ENCODE measurements at places on chromosomes 1 and 21. TPM values are rescaled to one million over a fixed set of nuclear protein-coding genes. Genes with fewer than 3 reads are reported as not detected.

The REN gene
- polyA plus RNA-seq: not detected

GRCh38 chr1:30511991-30512913 lies 211.1 kb downstream of the MATN1 start:
- no peak for DNase-seq
- no peak overlapping the region for H3K4me3 ChIP-seq
- no peak overlapping the region for H3K27ac ChIP-seq
- H3K27me3 ChIP-seq: no peaks in the 10 kb centered on the region
- H3K36me3 ChIP-seq: no peaks in the 10 kb centered on the region

- H3K4me1 ChIP-seq: peaks cover 6% of the 10 kb centered on the region
- DNase-seq: no peak
- H3K4me3 ChIP-seq: no peak overlapping the region
Observed at GRCh38 chr21:28523367-28523766, 469.3 kb downstream of the LTN1 start.

GRCh38 chr1:226725897-226726267 lies 13.2 kb downstream of the ITPKB start:
- H3K4me1 ChIP-seq: peaks cover 10% of the 10 kb centered on the region
- no peaks in the 10 kb centered on the region for H3K27me3 ChIP-seq
- no peak overlapping the region for H3K4me3 ChIP-seq
- DNase-seq: no peak

The TMEM200B gene
- 1.5 TPM for polyA plus RNA-seq

DNA sequence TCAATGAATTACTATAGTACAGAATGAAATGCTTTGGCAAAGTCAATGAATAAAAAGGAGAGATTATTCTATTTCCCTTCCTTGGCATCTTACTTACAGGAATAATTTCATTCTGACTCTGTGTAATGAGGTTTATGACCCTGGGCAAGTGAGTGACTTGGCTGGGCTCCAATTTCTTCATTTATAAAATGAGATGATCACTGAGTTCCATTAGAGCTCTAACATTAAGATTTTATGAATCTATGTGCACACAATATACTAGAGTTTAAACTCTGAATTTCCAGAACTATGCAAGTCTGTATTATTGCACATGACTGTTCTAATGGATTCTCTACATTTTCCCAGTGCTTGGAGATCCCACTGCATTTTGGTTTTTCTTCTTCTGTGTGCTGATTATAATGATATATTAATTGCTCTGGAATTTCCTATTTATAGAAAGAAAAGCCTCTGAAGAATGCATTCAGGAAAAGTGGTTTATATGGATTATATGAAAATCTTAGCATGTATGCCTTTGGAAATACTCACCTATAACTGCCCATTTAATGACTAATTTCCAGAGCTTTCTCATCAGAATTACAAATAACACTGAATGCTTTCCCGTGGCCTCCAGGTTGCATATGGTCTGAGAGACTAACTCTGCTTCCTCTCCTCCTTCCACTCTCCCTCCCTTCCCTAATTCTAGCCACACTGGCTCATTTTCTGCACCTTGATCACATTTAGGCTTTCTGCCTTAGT lies 97.4 kb upstream of the CHRM3 start:
- peak; percentile 18 for DNase-seq
- no peaks in the 10 kb centered on the region for H3K27me3 ChIP-seq
- no peak overlapping the region for H3K27ac ChIP-seq
- H3K4me3 ChIP-seq: no peak overlapping the region

DNA sequence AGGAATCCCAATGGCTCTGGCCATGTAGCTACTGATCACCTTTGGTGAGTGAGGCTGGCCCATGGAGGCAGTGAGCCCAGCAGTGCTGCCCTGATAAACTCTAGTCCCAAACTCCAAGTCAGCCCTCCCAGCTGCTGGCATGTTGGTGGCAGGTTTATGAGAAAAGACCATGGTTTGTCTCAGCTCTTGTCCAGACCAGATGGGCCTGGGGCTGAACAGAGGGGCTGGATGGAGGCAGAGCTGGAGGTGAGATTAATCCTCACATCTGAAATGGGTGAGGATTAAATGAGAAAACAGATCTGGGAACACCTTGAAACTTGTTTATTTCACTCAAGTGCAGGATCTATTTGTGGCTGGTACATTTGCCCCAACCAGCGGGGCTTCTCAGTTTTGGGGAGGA lies 3.2 kb downstream of the TMEM269 start:
- no peak for DNase-seq
- no peak overlapping the region for H3K4me3 ChIP-seq
- H3K4me1 ChIP-seq: peaks cover 6% of the 10 kb centered on the region
- no peak overlapping the region for H3K27ac ChIP-seq
- no peaks in the 10 kb centered on the region for H3K36me3 ChIP-seq

The DNAJC6 gene
- 2.5 TPM for polyA plus RNA-seq

- no peak for DNase-seq
- H3K4me3 ChIP-seq: no peak overlapping the region
- H3K27me3 ChIP-seq: no peaks in the 10 kb centered on the region
- H3K27ac ChIP-seq: peak overlapping the region; percentile 84
Observed at GRCh38 chr1:163161337-163161736, 41.4 kb downstream of the RGS5 start.

DNA sequence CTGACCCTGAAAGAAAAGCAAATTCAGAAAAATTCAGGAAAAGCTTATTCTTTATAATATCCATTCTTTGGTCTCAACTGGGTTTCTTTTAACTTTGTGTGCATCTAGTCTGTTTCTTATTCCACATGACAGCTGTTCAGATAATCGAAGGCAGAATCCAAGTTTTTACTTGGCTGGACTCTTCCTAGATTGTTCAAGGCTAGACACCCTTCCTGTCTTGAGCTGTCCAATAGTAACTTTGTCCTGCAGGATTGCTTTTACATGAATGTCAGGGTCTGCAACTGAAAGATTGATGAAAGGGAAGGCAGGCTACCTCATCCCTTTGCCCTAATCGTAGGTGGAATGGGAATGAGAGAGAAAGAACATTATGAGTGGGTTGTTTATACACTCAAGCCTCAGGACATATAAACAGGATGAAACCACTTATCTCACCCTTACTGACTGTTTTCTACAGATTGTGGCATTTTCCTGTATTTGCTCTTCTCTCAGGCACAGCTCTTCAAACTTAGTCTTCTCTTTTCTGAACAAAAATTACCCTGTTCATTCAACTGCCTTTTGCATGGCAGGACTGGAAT lies 76.9 kb downstream of the LEPR start:
- DNase-seq: no peak
- no peaks in the 10 kb centered on the region for H3K27me3 ChIP-seq
- H3K36me3 ChIP-seq: no peaks in the 10 kb centered on the region
- H3K4me1 ChIP-seq: no peaks in the 10 kb centered on the region

DNA sequence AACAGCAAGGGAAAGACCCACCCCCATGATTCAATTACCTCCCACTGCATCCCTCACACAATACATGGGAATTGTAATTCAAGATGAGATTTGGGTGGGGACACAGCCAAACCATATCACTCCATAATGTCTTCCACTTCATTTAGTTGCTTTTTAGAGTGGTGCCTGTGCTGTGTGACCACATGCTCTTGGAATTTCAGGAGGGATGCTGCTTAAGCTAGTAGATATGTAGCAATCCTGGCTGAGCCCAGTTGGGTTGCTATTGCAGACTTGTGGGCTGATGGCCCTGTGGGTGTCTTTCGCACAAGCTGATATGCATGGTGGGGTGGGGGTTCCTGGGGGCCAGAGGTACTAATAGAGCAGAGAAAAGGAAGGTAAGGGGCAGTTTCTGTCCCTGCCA lies 160.4 kb upstream of the SYT6 start:
- no peaks in the 10 kb centered on the region for H3K36me3 ChIP-seq
- DNase-seq: no peak
- H3K27ac ChIP-seq: no peak overlapping the region
- no peaks in the 10 kb centered on the region for H3K4me1 ChIP-seq
- H3K4me3 ChIP-seq: no peak overlapping the region
- no peaks in the 10 kb centered on the region for H3K27me3 ChIP-seq

- no peak overlapping the region for H3K4me3 ChIP-seq
- no peak for DNase-seq
- peaks cover 99% of the 10 kb centered on the region for H3K36me3 ChIP-seq
- no peaks in the 10 kb centered on the region for H3K27me3 ChIP-seq
- no peaks in the 10 kb centered on the region for H3K4me1 ChIP-seq
Observed at GRCh38 chr1:71068325-71069240, 12.3 kb downstream of the ZRANB2 start.
